ENCODE measurements at places on chromosomes 12 and 14.

- no peak for DNase-seq
Observed at GRCh38 chr14:100408350-100409002, 85.3 kb downstream of the SLC25A47 start.

DNA sequence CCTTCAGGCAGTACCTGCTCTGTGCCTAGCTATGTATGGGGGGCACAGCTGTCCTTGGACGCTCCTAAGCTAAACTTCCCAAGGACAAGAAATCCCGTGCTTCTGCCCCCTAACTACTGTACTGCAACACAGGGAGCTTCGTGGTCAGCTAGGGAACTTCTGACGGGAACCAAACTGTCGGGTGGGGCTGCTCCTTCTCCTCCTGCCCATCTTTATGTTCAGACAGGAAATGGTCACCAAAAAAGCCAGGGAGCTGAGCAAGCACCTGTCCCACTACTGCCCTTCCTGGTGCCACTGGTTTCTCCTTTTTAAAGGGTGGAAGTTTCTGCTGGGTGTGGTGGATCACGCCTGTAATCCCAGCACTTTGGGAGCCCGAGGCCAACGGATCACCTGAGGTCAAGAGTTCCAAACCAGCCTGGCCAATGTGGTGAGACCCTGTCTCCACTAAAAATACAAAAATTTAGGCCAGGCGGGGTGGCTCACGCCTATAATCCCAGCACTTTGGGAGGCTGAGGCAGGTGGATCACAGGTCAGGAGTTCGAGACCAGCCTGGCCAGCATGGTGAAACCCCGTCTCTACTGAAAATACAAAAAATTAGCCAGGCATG lies 26.6 kb downstream of the PXN start:
- DNase-seq: no peak

GRCh38 chr12:6372403-6373003 lies 2.9 kb downstream of the SCNN1A start:
- no peak for DNase-seq

DNA sequence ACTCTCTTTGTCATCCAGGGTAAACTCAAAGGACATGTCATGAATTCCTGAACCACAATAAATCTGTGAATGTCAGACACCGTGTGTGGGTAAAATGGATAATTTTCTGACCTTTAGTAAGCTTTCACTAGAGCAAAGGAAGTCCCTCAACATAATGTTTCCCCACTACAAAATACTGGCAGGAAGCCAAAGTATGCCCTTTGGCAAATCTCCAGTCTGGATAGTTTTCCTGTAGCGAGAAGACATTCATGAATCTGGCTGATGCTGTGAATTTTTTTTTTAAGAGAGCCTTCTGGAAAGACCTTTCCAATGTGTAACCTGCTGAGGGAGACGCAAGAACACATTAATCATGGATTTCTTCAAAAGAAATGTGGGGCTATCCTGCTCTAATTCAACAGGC lies 389.6 kb upstream of the DDHD1 start:
- no peak for DNase-seq

GRCh38 chr14:23183158-23183470 lies 346 bp downstream of the SLC7A8 start:
- no peak for DNase-seq

All from GM18507 (cell line).